ENCODE measurements at places on chromosomes 12 and 14.

GRCh38 chr12:90999527-90999926 is 5.2 kb downstream of the EPYC start:
- DNase-seq: no peak

DNA sequence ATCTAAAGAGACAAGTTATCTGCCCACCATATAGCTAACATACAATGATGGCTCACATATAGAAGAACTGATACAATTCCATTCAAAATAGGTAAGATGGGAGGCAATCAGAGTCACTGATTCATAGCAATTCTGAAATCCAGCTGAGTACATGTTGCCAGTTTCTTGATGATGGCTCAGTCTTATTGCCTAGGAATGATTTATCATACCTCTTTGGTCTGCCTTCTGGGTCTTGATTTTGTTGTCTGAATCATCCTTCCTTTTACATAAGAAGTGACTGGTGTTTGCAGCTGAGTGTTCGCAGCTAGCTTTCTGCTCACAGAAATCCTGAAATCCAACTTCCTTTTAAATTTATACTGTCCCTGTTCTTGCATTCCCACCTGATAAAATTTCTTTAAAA is 463.2 kb upstream of the MGAT4C start:
- no peak for DNase-seq

GRCh38 chr12:4471256-4471655 is 25.6 kb upstream of the FGF6 start:
- DNase-seq: no peak

DNA sequence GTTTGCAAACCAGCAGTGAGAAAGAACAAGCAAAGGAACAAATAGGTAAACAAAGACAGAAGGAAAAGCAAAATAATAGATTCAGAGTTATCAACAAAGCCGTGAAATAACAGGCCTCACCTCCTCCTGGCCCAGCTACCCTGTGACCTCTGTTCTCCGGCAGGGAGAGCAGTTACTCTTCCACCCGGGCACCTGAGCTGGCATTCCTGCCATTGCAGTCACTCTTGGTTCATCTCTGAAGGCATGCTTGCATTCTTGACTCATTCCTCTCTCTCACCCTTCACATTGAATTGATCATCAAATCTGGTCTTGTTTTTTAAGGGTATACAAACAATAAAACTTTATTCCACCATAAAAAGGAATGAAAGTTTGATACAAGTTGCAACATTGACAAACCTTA is 95.1 kb downstream of the TTC8 start:
- DNase-seq: no peak

DNA sequence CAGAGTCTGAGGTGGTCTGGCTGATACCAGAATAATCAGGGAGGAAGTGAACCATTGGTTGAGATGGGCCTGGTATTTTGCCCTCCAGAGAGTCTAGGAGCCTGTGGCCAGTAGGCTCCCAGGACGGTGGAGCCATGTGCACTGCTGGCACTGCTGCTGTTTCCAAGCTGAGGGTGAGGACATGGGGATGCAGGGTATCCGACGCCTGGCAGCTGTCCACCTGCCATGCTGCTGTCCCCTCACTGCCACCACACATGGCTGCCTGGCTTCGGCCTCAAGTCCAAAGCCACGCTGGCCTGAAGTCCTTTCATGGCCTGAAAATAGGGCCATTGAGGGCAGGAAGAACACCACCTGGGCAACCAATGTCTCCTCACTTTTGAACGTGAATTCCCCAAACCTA is 8.6 kb downstream of the CACNA1C start:
- DNase-seq: no peak

GRCh38 chr12:78328524-78328923 is 497.8 kb downstream of the NAV3 start:
- no peak for DNase-seq

DNA sequence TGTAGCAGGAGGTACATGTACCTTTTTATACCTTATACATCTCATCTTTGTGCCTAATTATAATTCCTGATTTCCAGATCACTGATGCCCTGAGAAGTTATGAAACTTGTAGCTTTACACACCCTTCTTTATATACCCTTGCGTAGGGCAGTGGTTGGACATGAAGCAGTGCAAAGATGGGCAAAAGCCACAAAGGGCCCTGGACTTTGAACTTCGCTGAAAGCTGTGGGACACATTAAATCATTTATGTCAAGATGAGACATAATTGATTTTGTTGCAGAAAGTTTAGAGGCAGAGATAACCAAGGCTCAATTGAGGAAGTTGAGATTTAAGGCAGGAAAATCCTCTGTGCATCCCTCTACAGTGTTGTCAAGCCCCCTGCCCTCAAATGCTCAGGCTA is 170.0 kb downstream of the SLC2A13 start:
- no peak for DNase-seq

DNA sequence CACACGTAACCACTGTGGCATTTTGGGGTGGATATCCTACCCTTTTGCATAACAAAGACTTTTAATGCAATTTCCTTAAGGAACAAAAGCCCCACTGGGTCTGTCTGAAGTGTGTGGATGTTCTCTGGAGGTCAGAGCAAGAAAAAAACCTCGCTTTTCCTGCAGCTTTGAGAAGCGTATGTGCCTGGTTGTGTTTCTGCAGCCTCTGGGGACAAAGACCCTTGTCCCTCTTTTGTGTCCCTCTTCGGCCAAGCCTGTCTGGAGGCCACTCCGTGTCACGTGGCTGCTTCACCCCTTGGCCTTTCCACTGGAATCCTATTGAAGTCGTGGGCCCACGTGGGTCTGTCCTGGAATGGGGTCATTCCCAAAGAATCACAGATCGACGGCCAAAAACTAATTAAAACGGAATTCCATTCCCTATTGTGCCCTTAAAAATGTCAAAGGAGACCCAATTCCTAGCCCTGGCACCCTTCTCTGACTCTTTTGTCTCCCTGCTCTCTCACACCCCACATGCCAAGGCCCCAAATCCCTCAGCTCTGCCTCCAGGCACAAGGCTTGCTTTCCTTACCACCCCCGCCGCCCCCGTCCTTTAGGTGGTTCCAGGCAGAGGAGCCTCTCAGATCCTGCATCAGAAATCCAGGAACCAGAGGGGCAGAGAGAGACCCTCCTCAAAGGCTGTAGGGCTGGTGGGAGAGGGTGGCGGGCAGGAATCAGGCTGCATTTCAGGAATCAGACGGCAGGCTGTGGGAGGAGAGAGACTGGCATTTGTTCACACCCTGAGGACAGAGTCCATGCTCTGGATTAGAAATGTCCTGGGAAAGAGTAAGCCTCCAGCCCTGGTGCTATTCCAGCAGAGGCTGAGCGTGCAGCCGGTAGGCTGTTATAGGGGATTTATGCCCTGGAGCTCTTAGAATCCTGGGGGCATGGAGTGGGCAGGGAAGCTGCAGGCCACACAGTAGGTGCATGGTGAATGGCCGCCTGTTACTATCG is 12.6 kb upstream of the CYP46A1 start:
- no peak for DNase-seq

GRCh38 chr14:24274101-24274543 is 2.7 kb upstream of the RABGGTA start:
- DNase-seq: peak; percentile 66

- no peak for DNase-seq
Measured at GRCh38 chr12:88552610-88553079, 27.6 kb downstream of the KITLG start.

DNA sequence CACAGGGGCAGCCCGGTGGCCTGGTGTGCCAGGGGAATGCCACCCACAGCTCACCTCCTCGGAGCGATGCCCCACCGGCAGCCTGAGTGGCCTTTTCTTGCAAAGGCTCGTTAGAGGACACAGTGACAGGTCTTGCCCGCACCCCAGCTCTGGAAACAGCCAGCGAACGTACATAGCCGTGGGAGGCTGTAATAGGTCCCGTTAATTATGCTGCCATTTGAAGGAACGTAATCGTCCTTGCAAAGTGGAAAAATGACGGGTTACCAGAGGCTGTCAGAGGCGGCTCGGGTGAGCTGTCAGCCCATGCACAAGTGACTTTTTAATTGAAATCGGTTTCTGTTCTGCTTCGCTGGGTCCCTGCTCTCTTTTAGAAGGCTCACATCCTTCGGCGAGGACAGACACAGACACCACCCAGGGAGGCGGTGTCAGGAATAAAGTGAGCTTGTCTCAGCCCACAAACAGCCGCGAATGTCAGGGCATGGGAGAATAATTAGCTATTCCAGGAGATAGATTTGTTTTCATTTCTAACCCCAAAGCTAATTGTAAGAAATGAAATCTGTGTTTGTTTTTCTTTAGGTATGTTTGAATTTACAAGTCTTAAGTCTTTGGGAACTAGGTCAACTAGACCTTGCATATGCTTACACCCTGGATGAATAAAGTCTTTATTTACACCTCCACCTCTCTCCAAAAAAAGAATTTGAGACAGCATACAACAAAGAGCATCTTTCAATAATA is 77.2 kb upstream of the RFLNA start:
- no peak for DNase-seq

GRCh38 chr14:42378274-42378673 is 771.6 kb downstream of the LRFN5 start:
- DNase-seq: no peak

- DNase-seq: no peak
Measured at GRCh38 chr12:130992448-130992847, 38.7 kb downstream of the ADGRD1 start.

GRCh38 chr12:49059299-49060171 is 1.1 kb downstream of the KMT2D start:
- peak; percentile 34 for DNase-seq

DNA sequence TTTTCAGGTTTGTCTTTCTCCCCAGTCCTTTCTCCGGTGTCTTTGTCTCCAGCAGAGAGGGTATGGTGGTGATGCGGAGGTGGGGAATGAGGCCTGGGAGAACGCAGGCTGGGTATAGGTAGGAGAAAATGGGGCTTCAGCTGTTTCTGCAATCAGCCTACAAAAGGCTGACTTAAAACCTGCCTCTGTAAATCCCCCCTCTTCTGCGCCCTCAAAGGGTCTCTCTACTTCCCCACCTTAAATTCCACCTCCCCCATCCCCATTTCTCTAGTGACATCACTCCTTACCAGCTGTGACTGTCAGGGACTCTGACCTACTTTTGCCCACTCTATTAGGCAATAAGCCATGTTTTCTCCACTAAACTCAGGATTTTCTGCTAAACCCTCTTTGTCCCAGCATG is 8.1 kb upstream of the RIMKLB start:
- no peak for DNase-seq

GRCh38 chr12:46477541-46477940 is 105.0 kb upstream of the SLC38A2 start:
- DNase-seq: no peak

GRCh38 chr14:64632056-64632455 is 72.2 kb upstream of the PLEKHG3 start:
- DNase-seq: no peak

DNA sequence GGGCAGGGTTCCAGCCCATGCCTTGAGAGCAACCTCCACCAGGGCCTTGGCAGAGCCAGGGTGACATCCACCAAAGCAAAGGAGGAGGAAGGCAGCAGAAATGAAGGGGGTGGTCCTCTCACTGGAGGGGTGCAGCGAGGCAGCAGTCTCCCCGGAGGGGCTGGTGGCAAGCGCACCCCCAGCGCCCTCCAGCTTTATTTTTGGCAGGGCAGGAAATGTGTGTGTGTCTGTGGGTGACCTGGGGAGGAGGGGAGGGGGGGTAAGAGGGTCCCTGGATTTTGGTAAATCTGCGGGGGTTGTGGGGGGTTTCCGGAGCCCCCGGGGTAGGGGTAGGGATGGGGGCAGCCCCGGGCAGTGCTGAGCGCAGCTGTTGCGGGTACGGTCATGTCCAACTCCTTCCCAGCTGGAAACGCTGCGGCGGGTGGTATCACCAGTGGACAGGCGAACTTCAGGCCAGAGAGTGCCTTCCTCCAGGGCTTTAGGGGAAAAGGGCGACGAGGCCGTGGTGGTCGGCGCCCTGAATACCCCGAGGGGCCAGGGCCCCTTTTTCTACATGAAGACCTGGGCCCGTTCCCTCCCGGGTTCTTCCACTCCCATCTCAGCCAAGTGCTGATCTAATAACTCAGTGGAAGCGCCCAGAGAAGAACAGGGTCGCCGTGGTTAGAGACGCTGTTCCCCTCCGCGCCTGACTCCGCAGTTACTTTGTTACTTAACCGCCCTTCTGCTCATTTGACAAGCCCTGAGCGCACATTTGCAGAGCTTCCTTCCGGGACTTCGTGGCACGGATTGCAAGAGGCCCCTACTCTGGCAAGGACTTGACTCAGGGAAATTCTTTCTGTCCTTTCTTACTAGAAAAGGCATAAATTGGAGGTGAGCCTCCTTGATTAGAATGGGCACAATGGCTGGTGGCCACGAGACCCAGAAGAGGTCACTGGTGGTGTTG is 55.2 kb downstream of the FOS start:
- peak; percentile 55 for DNase-seq

- DNase-seq: peak; percentile 27
Measured at GRCh38 chr12:76455582-76456345, 103.8 kb downstream of the OSBPL8 start.

- DNase-seq: no peak
Measured at GRCh38 chr12:50314636-50315312, 31.5 kb upstream of the LIMA1 start.

GRCh38 chr12:52032804-52033445 is 18.3 kb upstream of the NR4A1 start:
- DNase-seq: peak; percentile 95

DNA sequence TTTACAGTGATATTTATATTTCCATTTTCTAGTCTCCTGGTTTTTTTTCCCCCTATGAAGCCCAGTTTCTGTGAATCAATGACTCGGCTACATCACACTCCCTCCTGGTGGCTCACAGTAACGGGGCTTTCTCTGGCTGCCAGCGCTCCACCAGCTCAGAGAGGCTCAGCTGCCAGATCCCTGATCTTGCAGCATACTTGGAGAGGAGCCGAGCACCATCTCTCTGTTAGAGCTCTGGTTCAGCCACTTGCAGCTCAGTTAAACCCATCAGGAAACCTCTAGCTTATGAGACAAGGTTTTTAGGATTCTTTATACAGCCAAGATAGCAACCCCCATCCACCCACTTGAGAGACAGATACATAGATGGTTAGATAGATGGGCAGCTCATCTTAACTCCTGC is 74.6 kb downstream of the CIT start:
- DNase-seq: no peak

- DNase-seq: no peak
Measured at GRCh38 chr12:47350062-47350408, 270.3 kb upstream of the AMIGO2 start.

GRCh38 chr14:64747327-64747726 is 43.1 kb downstream of the PLEKHG3 start:
- DNase-seq: no peak

GRCh38 chr12:132178801-132179401 is 34.6 kb downstream of the NOC4L start:
- peak; percentile 61 for DNase-seq

- no peak for DNase-seq
Measured at GRCh38 chr12:75666939-75667334, 155.5 kb upstream of the KRR1 start.

GRCh38 chr14:71668186-71668912 is 263.9 kb upstream of the RGS6 start:
- no peak for DNase-seq

Data from stimulated activated CD4-positive, alpha-beta T cell treated with anti-CD3 and anti-CD28 coated beads, Interleukin-15, amount 100 ng/mL, for 24 hours (primary cell).